ENCODE measurements at places on chromosomes 16 and 17. TPM values are rescaled to one million over a fixed set of nuclear protein-coding genes. Genes with fewer than 3 reads are reported as not detected.

DNA sequence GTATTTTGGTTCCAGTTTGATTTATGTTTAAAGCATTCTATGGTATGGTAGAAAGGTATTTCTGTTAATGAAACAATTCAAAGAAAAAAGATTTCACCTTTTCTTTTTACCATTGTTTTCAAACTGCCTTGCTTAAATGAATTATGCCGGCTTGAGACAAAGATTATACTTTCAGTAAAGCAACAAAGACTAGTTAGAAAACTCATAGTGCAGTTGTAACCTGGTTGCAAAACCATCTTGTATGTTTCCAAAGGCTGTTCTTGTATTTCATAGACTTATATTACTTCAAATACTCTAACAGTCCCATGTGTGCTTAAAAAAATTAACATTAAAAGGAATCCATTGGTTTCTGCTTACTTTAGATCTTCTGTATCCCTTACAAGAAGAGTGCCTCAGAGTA lies 118.5 kb upstream of the NACA2 start:
- no peak overlapping the region for H3K27ac ChIP-seq
- H3K36me3 ChIP-seq = peaks cover 20% of the 10 kb centered on the region
- no peaks in the 10 kb centered on the region for H3K4me1 ChIP-seq
- H3K27me3 ChIP-seq = no peaks in the 10 kb centered on the region
- no peak overlapping the region for H3K4me3 ChIP-seq

DNA sequence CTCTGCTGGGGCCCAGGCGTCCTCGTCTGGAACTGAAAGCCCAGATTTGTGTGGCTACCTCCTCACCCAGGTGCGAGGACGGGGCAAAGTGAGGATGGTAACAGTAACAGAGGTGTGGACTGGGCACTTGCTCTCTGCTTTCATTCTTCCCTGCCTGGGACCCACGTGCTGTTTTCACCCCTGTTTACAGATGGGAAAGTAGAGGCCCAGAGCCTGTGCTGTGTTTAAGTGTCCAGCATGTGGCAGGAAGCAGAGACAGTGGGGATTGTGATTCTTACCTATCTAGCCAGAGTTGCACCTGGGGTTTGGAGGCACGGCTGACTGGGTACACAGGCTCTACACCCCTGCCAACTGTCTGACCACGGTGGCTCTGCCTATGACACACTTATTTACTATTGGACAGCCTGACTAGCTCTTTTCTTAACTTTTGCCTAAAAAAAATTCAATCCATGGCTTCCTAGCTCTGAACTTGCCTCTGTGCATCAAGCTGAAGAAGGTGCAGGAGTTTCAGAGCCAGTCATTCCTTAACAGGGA lies 155.4 kb downstream of the CLEC16A start:
- no peak overlapping the region for H3K4me3 ChIP-seq
- no peaks in the 10 kb centered on the region for H3K36me3 ChIP-seq
- DNase-seq = no peak
- H3K27ac ChIP-seq = peak overlapping the region; percentile 52
- no peaks in the 10 kb centered on the region for H3K27me3 ChIP-seq

- H3K27me3 ChIP-seq = no peaks in the 10 kb centered on the region
- no peaks in the 10 kb centered on the region for H3K36me3 ChIP-seq
- peak overlapping the region; percentile 26 for H3K4me3 ChIP-seq
- peaks cover 12% of the 10 kb centered on the region for H3K4me1 ChIP-seq
- DNase-seq = peak; percentile 55
These were observed 1.5 kb upstream of the BAIAP3 start for GRCh38 chr16:1331712-1332617.

DNA sequence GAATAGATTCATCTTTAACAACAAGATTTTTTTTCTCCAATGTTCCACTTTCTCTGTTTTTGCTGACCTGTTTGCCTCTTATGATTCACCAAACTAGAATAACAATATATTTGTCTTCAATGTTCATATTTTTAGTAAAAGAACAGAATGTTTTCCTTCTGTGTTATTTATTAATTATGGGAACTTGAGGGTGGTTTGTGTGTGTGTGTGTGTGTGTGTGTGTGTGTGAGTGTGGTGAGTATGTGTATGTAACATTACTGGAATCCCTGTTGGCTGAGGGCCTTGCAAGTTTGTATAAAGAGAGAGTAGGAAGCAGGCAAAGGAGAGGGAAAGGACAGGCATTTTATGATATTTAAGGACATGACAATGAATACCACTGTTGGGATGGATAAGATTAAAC lies 13.8 kb downstream of the STXBP4 start:
- H3K36me3 ChIP-seq = peaks cover 8% of the 10 kb centered on the region
- H3K4me3 ChIP-seq = no peak overlapping the region
- DNase-seq = no peak
- no peaks in the 10 kb centered on the region for H3K27me3 ChIP-seq

DNA sequence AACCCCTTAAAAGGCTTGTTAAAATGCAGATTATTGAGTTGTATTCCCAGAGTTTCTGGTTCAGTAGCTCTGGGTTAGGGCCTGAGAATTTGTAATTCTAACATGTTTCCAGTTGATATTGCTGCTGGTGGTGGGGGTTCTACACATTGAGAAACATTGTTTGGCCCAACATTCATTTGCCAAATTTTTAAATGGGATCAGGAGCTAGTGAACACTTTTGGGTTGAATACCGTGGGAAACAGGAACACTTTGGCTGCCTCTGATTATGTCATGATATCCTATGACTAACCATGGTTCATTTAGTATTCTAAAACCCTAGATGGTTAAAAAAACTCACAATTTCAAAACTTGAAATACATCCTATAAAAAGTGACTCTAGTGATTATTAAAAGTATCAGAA lies 89.3 kb downstream of the RPGRIP1L start:
- no peaks in the 10 kb centered on the region for H3K4me1 ChIP-seq
- no peak overlapping the region for H3K4me3 ChIP-seq
- H3K27ac ChIP-seq = no peak overlapping the region
- H3K36me3 ChIP-seq = no peaks in the 10 kb centered on the region
- no peak for DNase-seq

- H3K4me3 ChIP-seq = no peak overlapping the region
- no peaks in the 10 kb centered on the region for H3K36me3 ChIP-seq
- peaks cover 1% of the 10 kb centered on the region for H3K4me1 ChIP-seq
- no peaks in the 10 kb centered on the region for H3K27me3 ChIP-seq
- DNase-seq = no peak
These were observed 6.2 kb downstream of the EFNB3 start for GRCh38 chr17:7711051-7711755.

GRCh38 chr17:39573447-39574298 lies 34.0 kb downstream of the NEUROD2 start:
- no peaks in the 10 kb centered on the region for H3K36me3 ChIP-seq
- H3K27me3 ChIP-seq = no peaks in the 10 kb centered on the region
- H3K27ac ChIP-seq = no peak overlapping the region
- peak; percentile 63 for DNase-seq
- H3K4me3 ChIP-seq = peak overlapping the region; percentile 75

DNA sequence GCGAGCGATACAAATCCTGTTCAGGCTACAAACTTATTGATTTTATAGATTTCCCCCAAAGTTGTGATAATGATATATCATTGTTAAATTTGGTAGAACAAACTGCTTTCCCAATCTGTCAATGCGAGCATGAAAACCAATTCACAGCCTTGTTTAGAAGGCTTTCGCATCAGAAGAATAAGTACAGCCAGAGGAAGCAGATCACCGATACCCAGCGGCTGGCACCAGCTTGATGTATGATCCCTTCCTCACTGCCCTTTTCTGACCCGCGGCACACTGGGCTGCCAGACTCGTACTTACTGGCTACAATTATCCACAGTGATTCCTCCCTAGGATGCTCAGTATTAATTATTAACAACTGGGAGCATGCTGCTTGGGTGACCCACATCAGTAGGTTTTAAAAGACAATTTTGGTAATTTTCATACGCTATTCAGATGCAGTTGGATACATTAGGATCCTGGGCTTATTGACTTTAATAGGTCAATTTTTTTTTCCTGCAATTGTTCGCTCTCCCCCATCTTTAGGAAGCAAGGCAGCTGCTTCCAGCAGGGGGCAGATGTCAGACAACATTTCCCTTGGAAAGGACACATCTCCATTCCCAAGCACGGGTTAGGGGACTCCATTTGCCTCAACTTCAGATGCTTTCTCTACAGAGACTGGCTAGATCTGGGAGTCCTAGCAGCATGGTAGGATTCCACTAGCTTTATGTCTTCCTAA lies 582.7 kb upstream of the PSMD7 start:
- DNase-seq = peak; percentile 43
- H3K4me1 ChIP-seq = no peaks in the 10 kb centered on the region
- H3K27me3 ChIP-seq = peaks cover 26% of the 10 kb centered on the region
- no peak overlapping the region for H3K27ac ChIP-seq

- no peaks in the 10 kb centered on the region for H3K4me1 ChIP-seq
- peaks cover 26% of the 10 kb centered on the region for H3K27me3 ChIP-seq
- H3K4me3 ChIP-seq = no peak overlapping the region
These were observed 56.2 kb upstream of the ELAC2 start for GRCh38 chr17:13074026-13074425.

GRCh38 chr16:81632392-81633146 lies 146.5 kb upstream of the PLCG2 start:
- peak; percentile 85 for DNase-seq
- H3K27ac ChIP-seq = peak overlapping the region; percentile 90
- no peak overlapping the region for H3K4me3 ChIP-seq
- H3K4me1 ChIP-seq = peaks cover 18% of the 10 kb centered on the region

- DNase-seq = no peak
- H3K27me3 ChIP-seq = no peaks in the 10 kb centered on the region
- H3K36me3 ChIP-seq = peaks cover 3% of the 10 kb centered on the region
- H3K4me3 ChIP-seq = no peak overlapping the region
These were observed 61.9 kb downstream of the BANP start for GRCh38 chr16:88013091-88013609.

GRCh38 chr16:720447-720989 lies 428 bp upstream of the ANTKMT start:
- peak overlapping the region; percentile 82 for H3K4me3 ChIP-seq
- peaks cover 26% of the 10 kb centered on the region for H3K4me1 ChIP-seq
- H3K27me3 ChIP-seq = no peaks in the 10 kb centered on the region
- no peaks in the 10 kb centered on the region for H3K36me3 ChIP-seq
- H3K27ac ChIP-seq = peak overlapping the region; percentile 43
- peak; percentile 50 for DNase-seq

DNA sequence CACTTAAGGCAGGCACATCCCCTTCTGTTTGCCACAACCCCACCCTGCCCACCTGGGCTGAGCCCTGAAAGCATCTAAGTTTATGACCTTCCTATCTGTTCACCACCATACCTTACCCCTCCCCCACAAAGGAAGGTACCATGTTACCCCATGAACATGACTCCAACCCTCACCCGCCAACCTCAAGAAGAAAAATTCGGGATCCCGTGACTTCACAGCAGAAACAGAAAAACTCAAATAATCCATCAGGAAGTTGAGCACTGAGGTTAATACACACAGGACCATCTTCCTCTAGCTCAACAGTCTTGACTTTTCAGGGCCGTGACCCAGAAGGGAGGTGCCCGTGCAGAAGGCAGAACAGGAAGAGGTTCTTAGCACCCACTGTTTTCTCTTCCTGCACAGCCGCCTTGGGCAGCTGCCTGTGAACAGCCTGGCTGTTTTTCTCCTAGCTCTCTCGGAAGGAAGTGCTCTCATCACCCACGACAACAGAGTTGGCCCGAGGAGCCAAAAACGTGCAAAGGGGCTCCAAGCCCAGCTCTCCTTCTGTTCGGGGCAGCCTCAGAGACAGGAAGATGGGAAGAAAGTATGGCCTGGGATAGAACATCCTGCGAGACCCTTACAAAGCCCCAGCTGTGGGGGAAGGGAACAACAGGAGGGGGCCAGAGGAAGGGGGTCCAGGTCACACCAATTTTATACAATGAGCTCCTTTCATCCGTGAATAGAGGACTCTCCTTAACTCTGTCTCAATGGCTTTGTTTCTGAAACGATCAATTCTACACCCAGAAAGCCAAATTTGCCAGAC lies 101.1 kb downstream of the XYLT1 start:
- H3K36me3 ChIP-seq = no peaks in the 10 kb centered on the region
- H3K4me3 ChIP-seq = no peak overlapping the region
- DNase-seq = no peak
- no peaks in the 10 kb centered on the region for H3K27me3 ChIP-seq
- H3K4me1 ChIP-seq = no peaks in the 10 kb centered on the region

DNA sequence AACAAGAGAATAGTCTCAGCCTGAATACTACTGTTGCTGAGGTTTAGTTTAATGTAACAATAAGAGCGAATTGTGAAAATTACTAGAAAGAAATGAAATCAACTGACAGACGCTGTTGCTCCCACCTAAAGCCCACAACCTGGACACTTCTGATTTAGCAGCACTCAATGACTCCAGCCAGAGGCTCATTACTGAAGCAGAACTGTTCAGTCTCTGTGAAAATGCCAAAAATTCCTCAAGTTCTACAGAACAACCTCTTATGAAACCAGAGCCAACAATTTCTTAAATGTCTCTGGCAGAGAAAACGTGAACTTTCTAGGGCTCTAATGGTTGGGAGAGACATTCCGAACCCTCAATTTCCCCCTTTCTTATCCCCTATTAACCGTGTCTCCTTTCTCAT lies 9.9 kb downstream of the PSME3IP1 start:
- H3K4me1 ChIP-seq = no peaks in the 10 kb centered on the region
- DNase-seq = no peak
- no peaks in the 10 kb centered on the region for H3K27me3 ChIP-seq
- no peak overlapping the region for H3K27ac ChIP-seq
- H3K36me3 ChIP-seq = 0 out of 2 replicates have a peak, but pooled peaks cover 5% of the 10 kb centered on the region

GRCh38 chr17:71764505-71764904 lies 356.3 kb upstream of the SOX9 start:
- peaks cover 13% of the 10 kb centered on the region for H3K4me1 ChIP-seq
- H3K36me3 ChIP-seq = no peaks in the 10 kb centered on the region
- no peaks in the 10 kb centered on the region for H3K27me3 ChIP-seq

- no peak for DNase-seq
- peaks cover 8% of the 10 kb centered on the region for H3K36me3 ChIP-seq
- H3K4me3 ChIP-seq = peak overlapping the region; percentile 73
- H3K27me3 ChIP-seq = no peaks in the 10 kb centered on the region
- peak overlapping the region; percentile 86 for H3K27ac ChIP-seq
- peaks cover 28% of the 10 kb centered on the region for H3K4me1 ChIP-seq
These were observed 2.1 kb upstream of the ESRP2 start for GRCh38 chr16:68238029-68238345.

- no peaks in the 10 kb centered on the region for H3K36me3 ChIP-seq
- H3K4me3 ChIP-seq = no peak overlapping the region
- H3K4me1 ChIP-seq = no peaks in the 10 kb centered on the region
- H3K27ac ChIP-seq = no peak overlapping the region
- no peaks in the 10 kb centered on the region for H3K27me3 ChIP-seq
- no peak for DNase-seq
These were observed 10.3 kb downstream of the ZFPM1 start for GRCh38 chr16:88463411-88463810.

GRCh38 chr17:81405411-81405872 lies 10.2 kb downstream of the BAHCC1 start:
- H3K36me3 ChIP-seq = no peaks in the 10 kb centered on the region
- no peaks in the 10 kb centered on the region for H3K27me3 ChIP-seq
- DNase-seq = no peak
- H3K27ac ChIP-seq = no peak overlapping the region
- H3K4me1 ChIP-seq = peaks cover 5% of the 10 kb centered on the region

Gene CFAP119
- 8.6 TPM for total RNA-seq

Gene KRTAP1-5
- not detected for total RNA-seq

Gene DNAJA2
- 57.0 TPM for total RNA-seq

Gene CLUH
- total RNA-seq = 148 TPM

Gene BCL6B
- 0.12 TPM for total RNA-seq

Gene CNGB1
- 0.04 TPM for total RNA-seq

Gene OTOP2
- total RNA-seq = not detected

Gene SLC35G6
- not detected for total RNA-seq
